Activated CD4-positive, alpha-beta T cell treated with anti-CD3 and anti-CD28 coated beads, Interleukin-2, amount 50 U/mL, for 24 hours (primary cell): ENCODE measurements at places on chromosomes 6 and 20.

GRCh38 chr20:60214901-60215815, 256.9 kb downstream of the CDH26 start:
- no peak for DNase-seq

- DNase-seq, result no peak
Observed at GRCh38 chr6:47197682-47198640, 111.7 kb downstream of the TNFRSF21 start.

DNA sequence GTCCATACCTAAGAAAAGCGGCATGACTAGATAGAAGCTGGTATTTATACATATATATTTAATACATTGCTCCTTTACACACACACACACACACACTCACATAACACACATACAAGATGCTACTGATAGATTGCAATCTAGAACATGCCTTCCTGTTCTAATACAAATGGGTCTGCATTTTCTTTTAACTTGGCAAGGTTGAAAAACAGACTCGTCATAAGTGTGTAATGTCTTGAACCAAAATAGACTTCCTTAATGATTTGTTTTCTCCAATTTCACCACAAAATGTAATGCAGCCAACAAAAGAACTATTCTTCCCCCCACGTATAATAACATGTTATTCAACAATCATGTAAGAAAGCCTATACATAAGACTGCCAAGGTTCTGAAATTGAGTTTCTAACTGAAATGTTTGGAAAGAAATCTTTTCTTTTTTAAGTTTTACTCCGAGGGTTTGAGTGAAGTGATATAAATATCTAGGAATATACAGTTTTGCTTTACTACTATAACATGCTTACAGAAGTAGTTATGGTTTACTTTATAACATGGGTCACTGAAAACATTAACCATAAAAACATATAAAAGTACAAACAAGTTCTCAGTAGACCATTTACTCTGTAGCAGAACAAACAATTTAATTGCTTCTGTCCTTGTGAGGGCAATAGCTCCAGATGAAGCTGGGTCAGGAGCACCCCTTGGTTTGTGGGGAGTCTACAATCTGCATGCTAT, 207.5 kb downstream of the FOXC1 start:
- DNase-seq, result no peak

DNA sequence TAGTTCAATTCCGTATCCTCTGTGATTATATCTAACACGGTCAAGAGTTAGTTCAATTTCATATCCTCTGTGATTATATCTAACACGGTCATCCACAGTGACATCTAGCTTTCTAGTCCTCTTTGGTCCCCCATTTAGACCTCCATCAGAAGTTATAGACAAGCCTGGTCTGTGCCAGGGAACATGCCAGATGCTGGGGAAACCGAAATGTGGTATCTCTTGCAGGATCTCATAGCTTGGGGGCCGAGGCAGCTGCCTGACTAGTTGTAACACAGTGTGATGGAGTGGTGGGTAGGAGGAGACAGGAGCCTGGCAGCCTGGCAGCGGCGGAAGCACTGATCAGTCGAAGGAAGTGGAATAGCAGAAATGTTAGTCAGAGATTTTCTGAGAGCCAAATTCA, 13.8 kb upstream of the SMOC2 start:
- DNase-seq, result no peak

DNA sequence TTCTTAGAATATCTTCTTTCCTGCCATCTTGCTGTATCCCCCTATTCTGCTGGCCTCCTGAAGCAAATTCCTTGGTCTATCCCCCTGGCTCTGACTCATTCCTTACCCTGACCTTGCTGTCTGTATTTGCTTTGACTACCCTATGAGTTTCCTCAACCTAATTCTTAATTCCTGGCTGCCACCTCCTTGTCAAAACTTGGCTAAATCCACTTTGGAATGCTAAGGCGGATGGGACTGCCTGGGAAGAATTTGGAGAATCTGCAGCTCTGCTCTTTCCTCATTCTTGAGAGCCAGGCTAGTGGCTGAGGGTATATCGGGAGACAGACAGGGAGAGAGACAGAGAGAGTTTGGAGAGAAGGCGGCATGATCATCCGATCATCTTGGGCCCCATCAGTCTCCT, 24.4 kb downstream of the CAP2 start:
- DNase-seq, result no peak

GRCh38 chr20:31840906-31841816, 4.2 kb downstream of the FOXS1 start:
- no peak for DNase-seq

- no peak for DNase-seq
Observed at GRCh38 chr6:144660561-144661115, 375.5 kb downstream of the UTRN start.

DNA sequence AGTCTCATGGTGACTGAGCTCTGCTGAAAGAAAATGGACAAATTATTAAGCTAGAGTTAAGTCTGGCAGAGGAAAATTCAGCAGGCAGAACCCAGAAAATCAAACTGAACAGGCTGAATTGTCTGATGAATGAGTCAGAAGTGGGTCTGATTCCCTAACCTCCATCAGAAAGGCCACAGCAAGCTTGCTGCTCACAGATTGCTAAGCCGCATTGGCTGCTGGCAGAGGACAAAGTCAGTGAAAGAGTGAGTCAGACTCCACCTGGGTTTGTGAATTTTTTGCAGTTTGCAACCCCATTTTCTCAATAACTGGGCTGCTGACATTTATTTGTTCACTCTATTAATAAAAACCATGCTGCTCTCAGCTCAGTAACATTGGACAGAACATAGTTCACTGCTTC, 191.3 kb downstream of the EPM2A start:
- DNase-seq, result no peak

GRCh38 chr6:95127261-95127660, 450.1 kb upstream of the MANEA start:
- DNase-seq, result no peak

DNA sequence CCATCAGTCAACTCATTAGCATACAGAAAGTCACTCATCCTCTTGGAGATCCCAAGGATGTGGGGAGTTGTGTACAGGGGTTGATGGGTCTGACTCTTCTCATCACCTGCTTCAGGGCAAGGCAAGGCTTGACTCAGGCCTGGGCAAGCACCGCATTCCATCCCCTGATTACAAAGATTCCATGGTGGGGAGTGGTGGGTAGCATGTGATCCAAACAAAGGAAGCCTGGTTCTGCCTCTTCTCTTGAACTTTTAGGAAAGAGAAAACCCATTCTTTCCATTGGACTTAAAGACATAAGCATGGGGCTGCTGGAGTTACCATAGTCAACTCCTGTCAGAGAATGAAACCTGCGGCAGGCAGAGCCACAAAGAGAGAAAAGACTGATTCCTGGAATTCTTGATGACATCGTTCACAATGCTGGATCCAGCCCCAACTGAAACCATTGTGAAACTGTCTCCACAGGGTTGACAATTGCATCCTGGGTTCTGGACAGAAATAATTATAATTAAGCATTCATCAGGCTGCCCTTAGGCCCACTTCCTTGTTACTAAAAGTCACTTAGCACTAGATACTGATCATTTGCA, 235.8 kb upstream of the KCNG1 start:
- DNase-seq, result no peak

DNA sequence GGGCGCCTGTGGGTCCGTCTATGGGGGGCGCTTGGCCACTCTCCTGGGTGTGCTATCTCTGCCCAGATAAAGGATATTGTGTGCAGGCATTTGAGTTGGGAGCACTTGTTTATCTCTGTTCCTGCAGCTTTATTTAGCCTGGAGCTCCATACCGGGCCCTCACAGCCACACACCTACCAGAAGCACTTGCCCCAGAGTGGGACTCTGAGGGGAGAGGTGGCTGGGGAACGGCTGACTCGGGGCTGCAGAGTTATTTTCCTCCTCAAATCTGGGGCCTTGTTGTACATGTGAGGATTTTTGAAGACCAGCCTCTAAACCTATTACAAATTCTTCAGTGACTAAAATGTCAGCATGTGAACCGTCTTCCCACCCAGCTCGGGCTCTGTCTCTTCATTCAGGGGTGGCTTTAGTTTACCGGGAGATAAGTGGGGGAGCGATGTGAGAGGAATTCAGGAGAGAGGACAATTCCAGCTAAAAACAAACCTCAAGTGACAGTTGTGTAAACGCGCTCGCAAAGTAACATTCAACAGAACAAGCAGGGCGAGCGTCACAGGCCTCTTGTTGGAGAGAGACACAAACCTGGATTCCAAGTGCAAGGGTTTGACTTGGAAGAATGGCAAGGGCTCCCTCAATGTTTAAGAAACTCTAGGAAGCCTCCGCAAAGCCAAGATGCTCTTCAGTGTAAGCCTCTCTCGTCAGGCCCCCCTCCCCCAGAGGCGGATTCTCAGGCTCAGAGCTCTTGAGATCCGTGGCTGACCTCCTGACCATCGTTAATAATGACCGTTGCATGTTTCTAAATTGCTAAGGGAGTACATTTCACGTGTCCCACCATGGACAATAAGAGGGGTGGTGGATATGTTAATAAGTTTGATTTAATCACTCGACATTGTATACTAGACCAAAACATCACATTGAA, 548.9 kb downstream of the QKI start:
- no peak for DNase-seq

DNA sequence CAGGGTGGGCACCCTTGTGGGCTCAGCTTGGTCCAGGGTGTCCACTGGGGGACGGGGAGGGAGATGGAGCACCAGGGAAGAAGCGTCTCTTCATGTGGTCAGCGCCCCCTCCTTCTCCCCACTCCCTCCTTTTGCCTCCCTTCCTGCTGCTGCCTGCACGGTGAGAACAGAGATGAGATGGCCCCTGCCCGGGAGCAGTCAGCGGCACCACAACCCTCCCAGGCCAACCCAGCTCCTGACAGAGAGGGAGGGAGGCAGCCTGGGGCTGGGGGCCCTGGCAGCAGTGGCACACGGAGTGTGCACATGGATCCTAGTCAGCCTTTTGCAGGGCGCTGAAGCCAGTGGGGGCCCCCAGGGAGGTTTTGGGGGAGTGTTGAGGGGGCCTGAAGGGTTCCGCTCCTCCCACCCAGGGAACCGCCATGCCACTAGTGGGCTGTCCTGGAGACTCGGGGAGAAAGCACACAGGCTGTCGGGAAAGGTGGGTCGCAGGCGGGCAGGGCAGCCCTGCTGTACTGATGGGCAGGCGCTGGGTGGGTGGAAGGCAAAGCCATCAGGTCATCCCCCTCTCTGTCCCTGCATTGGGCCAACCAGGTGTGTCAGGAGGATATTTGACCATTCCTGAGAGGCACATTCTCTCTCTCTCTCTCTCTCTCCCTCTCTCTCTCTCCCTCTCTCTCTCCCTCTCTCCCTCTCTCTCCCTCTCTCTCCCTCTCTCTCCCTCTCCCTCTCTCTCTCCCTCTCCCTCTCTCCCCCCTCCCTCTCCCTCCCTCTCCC, 94.3 kb upstream of the BHLHE23 start:
- DNase-seq, result no peak

DNA sequence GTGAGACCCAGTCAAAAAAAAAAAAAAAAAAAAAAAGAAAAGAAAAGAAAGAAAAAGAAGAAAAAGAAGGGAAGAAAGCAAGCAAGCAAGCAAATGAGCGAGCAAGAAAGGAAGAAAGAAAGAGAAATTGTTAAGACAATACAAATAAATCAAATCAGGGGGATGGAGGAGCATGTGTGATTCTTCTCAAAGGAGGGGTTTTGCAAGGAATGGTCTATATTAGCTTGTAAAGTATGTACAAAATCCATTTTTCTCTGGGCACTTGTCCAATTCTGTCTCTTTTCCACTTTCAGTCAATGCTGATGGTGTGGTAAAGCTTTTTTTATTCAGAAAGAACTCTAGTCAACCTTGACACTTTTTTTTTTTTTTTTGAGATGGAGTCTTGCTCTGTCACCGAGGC, 133.7 kb upstream of the TNFAIP3 start:
- DNase-seq, result no peak

GRCh38 chr6:52377538-52378221, 15.7 kb downstream of the PAQR8 start:
- no peak for DNase-seq

- no peak for DNase-seq
Observed at GRCh38 chr6:142088858-142089216, 43.9 kb upstream of the GJE1 start.

DNA sequence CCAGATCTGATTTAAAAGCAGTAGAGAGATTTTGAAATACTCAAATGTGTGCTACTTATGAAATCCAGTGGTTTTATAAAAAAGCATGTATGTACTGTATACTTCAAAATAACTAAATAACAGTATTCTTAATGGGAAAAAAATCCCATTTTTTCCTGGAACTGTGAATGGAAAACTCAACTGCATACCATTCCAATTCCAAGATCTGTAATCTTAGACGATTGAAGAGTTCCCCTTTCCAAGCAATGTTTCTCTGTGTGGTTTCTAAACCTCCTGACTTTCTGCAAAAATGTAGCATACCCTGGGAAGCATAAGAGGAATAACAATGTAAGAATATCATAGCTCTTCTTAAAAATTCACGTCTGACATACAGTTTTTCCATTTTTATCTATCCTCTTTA, 40.3 kb upstream of the HIVEP2 start:
- no peak for DNase-seq

DNA sequence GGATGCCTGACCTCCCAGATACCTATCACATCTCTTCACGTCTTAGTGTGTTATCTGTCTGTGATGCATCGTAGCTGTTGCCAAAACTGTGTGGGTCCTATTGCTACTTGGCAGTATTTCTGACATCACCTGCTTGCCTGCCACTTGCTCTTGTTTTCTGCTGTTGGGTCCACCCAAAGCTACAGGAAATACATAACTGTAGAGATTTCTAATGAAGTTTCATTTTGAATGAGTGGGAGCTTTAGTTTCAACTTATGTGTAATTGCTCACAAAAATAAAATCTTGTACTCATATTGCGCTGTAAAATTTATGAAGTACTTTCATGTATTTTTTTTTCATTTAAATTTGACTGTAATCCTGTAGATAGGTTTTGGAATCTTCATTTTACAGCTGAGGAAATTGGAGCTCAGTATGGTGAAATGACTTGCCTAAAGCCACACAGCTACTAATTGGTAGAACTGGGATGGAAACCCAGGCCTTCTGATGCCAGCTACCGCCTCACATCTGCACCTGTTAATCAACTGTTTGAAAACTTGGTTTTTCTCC, 113.6 kb upstream of the MAN1A1 start:
- DNase-seq, result no peak

DNA sequence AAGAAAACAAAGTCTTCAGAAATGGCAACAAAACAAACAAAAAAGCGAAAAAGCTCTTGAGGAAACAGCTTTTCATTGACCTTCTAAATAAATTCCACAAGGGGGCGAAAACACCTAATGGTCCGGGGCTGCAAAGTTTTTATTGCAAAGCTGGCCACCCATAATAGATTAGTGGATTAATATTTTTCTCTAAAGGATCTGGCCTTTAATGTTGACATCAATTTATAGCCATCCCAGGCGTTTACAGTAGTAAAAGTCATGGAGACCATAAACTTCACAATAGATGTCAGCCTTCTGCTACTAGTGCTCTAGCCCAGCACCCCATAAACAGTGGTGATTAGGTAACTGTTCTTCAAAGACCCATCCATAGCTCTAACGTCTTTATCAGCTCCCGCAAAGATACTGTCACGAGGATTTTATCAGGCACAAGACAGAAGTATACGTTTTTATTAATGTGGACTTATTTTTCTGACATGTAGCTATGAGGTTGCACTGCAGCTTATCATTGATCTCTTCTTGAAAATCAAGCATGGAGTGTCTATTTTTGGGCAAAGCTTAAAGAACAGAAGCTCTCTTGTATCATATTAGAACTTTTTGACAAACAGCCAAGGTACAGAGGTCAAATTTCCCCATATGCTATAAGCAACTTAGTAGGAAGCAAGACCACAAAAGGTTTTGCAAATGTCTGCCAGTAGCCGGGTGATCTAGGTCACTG, 4.7 kb downstream of the CITED2 start:
- DNase-seq, result no peak

- DNase-seq, result no peak
Observed at GRCh38 chr20:41609474-41609873, 8.7 kb downstream of the CHD6 start.
